ENCODE measurements at places on chromosomes 6 and 20. TPM values are rescaled to one million over a fixed set of nuclear protein-coding genes. Genes with fewer than 3 reads are reported as not detected.

The DAAM2 gene
- total RNA-seq, result 4.0 TPM

The MOXD1 gene
- total RNA-seq, result 96.5 TPM

The THEMIS gene
- total RNA-seq, result not detected

DNA sequence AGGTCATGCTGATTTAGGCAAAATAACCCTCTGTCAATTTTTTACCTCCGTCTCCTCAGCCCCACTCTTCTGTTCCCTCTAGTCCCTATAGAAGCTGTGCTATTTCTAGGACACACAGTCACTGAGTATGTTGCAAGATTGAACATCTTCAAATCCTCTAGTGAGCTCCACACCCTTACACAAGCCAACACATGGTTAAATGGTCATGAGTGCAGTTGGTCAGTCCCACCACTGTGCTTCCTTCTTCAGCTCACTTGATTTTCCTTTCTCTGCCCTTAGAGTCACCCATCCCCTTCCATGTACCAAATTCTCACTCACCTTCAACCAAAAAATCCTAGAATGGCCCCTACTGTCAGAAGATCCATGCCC lies 48.2 kb upstream of the F13A1 start:
- no peak for DNase-seq

GRCh38 chr20:10359621-10360040 lies 74.4 kb downstream of the MKKS start:
- DNase-seq, result peak; percentile 34

DNA sequence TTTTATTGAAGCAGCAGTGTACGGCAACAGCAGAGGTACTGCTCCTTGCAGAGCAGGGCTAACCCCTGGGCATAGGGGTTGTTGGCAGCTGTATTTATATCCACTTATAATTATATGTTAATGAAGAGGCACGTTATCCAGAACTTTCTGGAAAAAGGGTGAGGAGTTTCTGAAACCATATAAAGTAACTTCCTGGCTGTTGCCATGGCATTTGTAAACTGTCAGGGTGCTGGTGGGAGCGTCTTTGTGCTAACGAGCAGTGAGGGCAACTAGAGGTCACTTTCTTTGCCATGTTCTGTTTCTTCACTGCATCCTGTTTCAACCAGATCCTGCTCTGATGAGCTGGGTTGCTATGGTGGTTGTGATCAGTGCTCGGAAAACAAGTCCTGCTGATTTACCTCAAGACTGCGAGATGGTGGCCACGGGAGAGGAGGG lies 11.1 kb upstream of the ARFGEF2 start:
- peak; percentile 44 for DNase-seq

All from RPMI7951 (cell line).